ENCODE measurements at places on chromosomes 2 and 18.

DNA sequence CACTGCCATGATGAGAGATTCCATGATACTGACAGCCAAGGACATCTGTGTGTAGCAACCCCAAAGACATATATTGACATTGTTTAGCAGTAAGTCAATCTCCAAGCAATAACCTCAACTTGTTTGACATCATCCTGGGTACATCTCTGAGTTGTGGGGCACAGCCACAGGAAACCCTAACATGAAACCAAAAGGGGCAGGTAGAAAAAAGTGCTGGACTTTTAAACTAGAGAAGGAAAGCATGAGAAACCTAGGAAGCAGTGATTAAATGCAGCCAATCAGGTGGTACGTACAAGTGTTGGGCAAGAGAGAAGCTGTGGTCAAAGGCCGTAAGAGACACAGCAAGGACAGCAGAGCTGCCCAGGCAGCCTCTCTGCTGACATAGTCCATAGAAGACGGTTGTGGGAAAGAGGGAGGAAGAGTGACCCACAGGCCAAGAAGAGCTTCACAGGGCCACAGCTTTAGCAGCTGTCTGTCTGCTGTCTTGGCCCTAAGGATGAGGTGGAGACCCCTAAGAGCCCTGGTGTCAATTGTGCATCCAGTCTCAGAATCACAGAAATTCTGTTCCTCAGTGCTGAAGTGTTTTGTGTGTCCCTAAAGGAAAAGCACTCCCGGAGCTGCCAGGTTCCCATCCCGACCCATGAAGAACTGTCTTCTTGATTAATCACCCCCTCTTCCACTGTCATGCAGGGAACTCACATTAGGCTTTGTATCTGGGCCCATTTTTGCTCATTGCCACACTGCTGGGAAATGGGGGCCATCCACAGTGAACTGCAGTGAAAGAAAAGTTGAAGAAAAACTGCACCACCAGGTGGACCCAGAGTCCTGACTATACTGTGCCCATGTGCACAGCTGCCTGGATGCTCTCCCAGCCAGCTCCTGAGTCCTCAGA lies 25.4 kb upstream of the CHN1 start:
- no peak for DNase-seq

DNA sequence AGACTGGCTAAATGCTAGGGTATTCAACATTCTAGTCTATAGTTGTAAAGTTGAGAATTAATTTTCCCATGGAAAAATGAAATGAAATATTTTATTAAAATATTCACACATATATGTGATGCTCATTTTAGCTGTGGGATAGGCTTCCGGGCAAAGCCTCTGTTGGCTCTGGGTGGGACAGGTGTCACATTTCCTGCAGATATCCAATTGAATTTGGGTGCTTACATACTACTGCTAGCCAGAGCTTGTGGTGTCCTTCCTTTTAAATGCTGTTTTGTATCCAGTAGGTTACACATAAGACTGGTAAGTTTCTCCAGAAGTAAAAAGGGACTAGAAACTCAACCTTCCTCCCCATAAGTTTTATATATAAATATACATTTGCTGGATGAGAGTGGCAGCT lies 73.8 kb downstream of the RPRM start:
- no peak for DNase-seq

- DNase-seq, result no peak
Measured at GRCh38 chr2:69456950-69457445, 19.8 kb upstream of the NFU1 start.

- no peak for DNase-seq
Measured at GRCh38 chr2:190766595-190766994, 114.0 kb upstream of the GLS start.

GRCh38 chr2:128525653-128526052 lies 207.0 kb upstream of the HS6ST1 start:
- DNase-seq, result no peak

GRCh38 chr18:78862395-78862794 lies 117.2 kb upstream of the SALL3 start:
- no peak for DNase-seq

GRCh38 chr2:231483398-231484329 lies 19.4 kb upstream of the NCL start:
- no peak for DNase-seq

- DNase-seq, result no peak
Measured at GRCh38 chr2:148903294-148903693, 28.3 kb downstream of the KIF5C start.

DNA sequence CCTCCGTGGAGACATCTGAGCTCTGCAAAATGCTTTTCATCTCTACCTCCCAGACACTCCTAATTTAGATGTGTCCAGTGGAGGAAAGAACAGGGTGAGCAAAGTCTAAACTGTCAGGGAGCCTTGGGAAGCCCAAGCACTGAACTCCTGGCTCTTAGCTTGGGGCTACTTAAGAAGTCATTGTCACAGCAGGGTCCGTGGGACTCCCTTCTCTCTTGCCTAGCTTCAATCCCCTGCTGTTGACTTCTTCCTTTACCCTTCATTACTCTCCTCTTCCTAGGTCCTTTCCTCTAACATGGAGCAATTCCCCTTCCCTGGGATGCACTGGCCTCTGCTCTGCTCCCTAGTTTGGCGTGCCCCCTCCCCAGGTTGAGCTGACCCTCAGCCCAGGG lies 3.4 kb downstream of the OSR1 start:
- no peak for DNase-seq

GRCh38 chr2:151336863-151337371 lies 20.5 kb upstream of the TNFAIP6 start:
- DNase-seq, result no peak

DNA sequence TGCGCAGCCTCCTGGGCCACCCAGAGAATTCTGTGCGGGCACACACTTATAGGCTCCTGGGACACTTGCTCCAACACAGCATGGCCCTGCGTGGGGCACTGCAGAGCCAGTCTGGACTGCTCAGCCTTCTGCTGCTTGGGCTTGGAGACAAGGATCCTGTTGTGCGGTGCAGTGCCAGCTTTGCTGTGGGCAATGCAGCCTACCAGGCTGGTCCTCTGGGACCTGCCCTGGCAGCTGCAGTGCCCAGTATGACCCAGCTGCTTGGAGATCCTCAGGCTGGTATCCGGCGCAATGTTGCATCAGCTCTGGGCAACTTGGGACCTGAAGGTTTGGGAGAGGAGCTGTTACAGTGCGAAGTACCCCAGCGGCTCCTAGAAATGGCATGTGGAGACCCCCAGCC lies 11.8 kb upstream of the TTLL4 start:
- no peak for DNase-seq

DNA sequence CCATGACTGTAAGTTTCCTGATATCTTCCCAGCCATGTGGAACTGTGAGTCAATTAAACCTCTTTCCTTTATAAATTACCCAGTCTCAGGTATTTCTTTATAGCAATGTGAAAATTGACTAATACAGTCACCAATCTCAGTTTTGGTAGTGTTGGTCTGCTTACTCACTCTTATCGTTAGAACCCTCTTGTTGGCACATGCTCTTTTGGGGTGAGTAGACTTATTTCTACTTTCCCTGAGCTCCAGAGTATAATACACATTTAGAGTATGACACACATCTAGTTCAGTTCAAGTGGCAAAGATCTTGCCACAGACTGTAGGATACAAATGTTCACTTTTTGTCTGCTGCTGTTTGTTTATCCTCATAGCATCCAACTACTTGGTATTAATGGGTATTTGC lies 347.5 kb upstream of the CELF4 start:
- DNase-seq, result no peak

GRCh38 chr2:73930386-73930785 lies 3.7 kb downstream of the DGUOK start:
- DNase-seq, result no peak

DNA sequence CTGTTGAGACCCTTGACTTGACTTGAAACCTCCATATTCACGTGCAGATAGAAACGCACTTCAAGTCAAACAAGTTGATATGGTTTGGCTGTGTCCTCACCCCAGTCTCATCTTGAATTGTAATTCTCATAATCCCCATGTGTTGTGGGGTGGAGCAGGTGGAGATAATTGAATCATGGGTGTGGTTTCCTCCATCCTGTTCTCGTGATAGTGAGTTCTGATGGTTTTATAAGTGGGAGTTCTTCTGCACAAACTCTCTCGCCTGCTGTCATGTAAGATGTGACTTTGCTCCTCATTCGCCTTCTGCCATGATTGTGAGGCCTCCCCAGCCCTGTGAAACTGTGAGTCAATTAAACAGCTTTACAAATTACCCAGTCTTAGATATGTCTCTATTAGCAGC lies 21.4 kb downstream of the SLC3A1 start:
- no peak for DNase-seq

DNA sequence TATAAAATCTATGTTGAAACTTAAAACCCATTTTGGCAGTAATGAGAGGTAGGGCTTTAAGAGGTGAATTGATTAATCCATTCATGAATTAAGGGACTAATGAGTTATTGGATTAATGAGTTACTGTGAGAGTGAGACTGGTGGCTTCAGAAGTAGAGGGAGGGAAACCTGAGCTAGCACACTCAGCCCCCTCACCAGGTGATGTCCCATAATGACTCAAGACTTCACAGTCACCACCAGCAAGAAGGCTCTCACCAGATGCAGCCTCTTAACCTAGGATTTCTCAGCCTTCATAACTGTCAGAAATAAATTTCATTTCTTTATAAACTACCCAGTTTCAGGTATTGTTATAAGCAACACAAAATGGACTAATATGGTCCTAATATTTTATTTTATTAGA lies 621.7 kb upstream of the ACVR2A start:
- DNase-seq, result no peak

DNA sequence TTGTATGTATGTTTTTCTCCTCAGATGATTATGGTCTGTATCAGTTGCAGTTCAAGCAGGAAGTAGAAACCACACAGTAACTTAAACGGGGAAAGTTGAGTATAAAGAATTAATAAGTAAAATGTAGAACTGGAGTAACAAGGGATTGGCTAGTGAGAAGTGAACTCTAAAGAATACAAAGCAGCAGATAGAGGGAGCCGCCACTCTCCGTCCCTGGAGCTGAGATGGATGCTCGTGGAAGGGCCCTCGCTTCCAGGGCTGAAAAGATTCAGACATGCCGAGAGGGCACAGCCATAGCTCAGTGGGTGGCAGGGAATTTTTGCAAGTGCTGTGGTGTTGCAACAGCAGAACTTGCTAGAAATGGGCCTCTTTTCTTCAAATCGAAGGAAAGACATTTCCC lies 155.8 kb downstream of the COL6A3 start:
- DNase-seq, result no peak

DNA sequence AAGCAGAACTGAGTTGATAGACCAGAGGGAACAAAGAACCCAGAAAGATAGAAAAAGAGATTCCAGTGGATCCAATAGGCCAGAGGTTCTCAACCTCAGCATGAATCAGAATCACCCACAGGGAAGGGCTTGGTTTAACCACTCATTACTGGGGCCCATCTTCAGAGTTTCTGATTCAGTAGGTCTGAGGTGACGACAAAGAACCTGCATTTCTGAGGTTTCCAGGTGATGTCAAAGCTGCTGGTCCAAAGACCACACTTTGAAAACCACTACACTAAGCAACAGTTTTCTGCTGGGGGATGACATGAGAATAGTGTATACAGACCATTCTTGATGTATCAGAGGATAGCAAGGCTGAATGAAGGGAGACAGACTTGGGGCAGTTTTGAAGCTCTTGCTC lies 296.9 kb upstream of the STON1 start:
- no peak for DNase-seq

DNA sequence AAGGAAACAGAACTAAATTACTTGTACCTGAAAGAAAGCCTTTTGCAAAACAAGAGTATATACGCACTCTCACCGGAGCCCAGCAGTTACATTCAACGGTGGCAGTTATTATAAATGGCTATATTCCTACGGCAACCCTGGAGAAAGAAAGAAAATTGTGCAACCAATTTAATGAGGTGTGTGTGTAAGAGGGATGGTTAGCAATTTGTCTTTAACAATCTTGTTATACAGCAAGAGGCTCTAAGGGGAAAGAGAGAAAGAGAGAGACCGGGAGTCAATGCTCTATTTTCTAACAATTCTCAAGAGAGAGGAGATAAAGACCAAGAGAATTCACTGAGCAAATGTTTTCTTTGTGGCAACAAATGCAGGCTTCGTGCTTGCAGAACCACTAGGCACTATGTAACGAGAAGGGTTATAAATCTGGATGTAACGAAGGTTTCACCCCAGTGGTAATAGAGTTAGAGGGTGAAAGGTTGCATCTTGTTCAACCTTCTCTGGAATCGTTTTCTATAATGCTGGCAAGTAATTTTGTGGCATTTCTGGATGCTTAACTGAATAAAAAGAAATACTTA lies 359.1 kb upstream of the SPRED2 start:
- no peak for DNase-seq

DNA sequence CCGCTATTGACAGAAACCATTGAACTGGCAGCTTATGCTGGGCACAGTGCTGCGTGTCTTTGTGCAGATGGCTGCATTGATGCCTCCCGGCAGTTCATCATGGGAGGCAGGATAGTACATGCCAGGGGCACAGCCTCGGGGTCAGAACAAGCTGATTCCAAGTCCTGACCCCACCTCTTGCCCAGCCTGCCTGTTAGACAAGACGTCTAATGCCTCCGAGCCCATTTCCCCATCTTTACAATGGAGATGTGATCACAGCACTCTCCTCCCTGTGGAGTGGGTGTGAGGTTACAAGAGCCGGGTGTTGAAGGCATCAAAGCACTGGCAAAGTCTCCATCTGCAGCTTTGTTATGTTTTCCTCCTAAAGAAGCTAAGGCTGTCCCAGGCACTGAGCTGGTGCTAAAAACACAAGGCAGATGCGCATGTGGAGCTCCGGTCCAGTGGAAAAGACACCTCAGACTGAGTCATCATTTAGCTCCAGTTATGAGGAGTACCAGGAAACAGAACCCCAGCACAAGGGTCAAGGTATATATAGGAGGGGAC lies 125.7 kb upstream of the EPAS1 start:
- DNase-seq, result no peak

DNA sequence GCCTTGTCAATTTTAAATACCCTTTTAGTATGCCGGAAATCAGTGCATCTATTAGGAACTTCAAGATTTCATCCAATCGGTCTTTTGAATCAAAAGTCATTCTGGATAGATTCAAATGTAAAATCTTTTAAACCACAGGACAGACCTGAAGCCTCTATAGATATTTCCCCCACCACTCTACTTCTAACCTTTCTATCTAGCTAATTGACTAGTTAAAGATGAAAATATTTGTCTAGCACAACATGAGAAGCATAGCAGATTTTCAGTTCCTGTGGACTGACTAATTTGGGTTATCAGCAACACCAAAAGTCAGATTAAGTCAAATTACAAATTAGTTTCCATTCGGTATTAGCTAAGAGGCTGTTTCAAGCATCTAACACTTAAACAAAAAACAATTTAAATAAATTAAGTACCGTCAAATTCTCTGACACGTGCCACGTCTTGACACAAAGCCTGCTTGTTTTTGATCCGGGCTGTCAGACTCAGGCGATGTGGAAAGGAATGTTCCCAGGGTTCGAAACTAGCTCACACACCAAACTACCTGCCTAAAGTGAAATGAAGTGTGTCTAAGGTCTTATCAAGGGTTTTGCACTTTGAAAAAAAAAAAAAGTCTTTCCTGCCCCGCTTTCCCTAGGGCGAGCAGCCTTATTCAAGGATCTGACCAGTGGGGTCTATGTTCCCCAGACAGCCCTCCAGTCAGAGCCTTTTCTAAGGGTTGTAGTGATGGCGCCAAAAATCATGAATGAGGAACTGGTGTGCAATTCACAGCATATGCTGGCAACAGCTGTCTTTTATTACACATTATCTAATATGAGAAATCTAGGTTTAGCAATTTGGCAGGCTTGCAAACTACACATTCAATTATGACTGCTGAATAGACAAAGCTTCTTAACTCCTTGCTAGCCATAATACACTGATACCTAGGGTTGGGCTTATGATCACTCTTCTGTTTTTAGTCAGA lies 4.7 kb downstream of the CYTIP start:
- DNase-seq, result no peak

- DNase-seq, result no peak
Measured at GRCh38 chr2:239378021-239378917, 22.6 kb downstream of the HDAC4 start.

Measured in NCI-H2081 treated with DMSO at 0.1 percent for 48 hours (cell line).